ENCODE measurements at places on chromosomes 13 and 19.

DNA sequence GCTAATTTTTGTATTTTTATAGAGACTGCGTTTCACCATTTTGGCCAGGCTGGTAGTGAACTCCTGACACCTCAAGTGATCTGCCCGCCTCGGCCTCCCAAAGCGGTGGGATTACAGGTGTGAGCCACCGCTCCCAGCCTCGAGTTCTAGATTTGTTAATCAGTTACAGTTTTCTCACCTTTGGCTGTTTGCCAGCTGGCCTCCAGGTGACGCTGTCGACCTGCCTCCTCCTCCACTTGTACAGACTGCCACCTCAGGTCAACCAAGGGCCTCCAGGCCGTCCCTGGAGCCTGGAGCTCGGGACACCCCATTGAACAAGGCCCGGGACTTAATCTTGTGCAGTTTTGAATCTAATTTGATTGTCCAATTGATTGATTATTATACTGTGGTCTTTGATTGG, 45.5 kb downstream of the IER2 start:
- peak; percentile 87 for DNase-seq

- no peak for DNase-seq
Observed at GRCh38 chr19:7483720-7484201, 5.1 kb downstream of the PEX11G start.

GRCh38 chr13:46341112-46341711, 45.8 kb downstream of the RUBCNL start:
- DNase-seq = no peak

- DNase-seq = no peak
Observed at GRCh38 chr13:104256701-104257100, 1190.5 kb upstream of the SLC10A2 start.

DNA sequence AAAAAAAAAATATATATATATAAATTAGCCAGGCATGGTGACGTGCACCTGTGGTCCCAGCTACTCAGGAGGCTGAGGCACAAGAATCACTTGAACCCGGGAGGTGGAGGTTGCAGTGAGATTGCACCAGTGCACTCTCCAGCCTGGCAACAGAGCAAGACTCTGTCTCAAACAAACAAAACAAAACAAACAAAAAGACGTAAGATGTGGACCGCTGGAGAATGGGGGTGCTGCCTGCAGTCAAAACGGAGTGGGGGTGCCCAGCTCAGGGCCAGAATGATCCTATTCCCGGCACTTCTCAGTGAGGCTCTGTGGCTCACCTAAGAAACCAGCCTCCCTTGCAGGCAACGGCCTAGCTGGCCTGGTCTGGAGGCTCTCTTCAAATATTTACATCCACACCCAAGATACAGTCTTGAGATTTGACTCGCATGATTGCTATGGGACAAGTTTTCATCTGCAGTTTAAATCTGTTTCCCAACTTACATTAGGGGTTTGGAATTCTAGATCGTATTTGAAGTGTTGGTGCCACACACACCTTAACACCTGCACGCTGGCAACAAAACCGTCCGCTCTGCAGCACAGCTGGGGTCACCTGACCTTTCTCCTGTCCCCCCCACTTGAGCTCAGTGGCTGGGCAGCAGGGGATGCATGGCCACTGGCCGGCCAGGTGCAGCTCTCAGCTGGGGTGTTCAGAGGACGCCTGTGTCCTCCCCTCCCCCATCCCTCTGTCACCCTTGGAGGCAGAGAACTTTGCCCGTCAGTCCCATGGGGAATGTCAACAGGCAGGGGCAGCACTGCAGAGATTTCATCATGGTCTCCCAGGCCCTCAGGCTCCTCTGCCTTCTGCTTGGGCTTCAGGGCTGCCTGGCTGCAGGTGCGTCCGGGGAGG, at the start of gene F7:
F7 (plus strand) TSS at position 760 of the 889 bp plus-strand sequence; CDS start at position 811, 51 bp downstream.
- peak; percentile 21 for DNase-seq

- DNase-seq = no peak
Observed at GRCh38 chr19:15633082-15633835, 7.4 kb upstream of the CYP4F3 start.

DNA sequence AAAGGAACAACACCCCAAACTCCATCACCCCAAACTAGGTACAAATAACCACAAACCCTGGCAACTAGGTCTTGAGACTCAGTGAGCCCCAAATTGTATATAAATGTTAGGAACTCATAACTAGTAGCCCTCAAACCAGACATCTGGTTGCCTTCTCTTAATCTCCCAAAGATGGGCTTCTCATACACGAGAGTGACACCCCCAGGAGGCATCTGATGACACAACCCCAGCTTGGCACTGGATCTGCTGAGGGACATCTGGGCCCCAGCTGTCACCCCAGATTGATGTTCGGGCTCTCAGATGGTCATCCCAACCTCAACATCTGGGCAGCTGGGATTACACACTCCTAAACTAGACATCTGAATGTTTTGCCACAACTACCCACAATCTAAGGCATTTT, 14.8 kb downstream of the RABAC1 start:
- DNase-seq = no peak

DNA sequence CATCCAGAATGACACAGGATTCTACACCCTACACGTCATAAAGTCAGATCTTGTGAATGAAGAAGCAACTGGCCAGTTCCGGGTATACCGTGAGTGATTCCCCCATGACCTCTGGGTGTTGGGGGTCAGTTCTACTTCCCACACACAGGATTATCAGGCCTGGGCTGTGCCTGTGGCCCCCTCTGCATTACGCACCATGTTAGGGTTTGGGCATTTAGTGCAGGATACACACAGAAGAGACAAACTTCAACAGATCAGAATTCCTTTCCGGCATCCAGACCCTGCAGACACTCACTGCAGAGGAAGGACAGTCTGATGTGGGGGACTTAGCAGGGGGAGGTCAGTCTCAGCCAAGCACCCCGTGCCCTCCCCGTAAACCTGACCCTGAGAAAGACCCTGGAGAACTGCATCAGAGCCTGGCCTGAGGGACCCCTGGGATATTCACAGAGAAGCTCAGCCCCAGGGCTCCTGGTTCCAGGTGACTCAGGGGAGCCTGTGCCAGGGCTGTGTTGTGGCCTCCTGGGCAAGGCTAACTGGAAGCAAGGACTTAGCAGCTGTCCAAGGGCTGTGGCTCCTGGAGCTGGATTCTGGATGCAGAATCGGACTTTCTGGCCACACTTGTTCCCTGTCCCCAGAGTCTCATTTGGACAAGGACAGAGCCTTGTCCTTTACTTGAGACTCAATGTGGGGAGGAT, 1.7 kb downstream of the CEACAM5 start:
- no peak for DNase-seq

- DNase-seq = peak; percentile 22
Observed at GRCh38 chr19:28556371-28556770, 656.6 kb downstream of the UQCRFS1 start.

- no peak for DNase-seq
Observed at GRCh38 chr19:41223431-41224234, 4.6 kb downstream of the AXL start.

DNA sequence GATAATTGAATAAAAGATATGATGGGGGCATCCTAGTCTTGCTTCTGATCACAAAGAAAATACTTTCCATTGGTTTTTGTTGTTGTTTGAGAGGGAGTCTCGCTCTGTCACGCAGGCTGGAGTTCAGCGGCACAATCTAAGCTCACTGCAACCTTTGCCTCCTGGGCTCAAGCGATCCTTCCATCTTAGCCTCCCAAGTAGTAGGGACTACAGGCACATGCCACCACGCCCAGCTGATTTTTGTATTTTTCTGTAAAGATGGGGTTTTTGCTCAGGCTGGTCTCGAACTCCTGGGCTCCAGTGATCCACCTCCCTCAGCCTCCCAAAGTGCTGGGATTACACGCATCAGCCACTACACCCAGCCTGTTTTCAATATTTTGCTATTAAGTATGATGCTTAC, 17.1 kb upstream of the PSMC4 start:
- no peak for DNase-seq

- peak; percentile 7 for DNase-seq
Observed at GRCh38 chr19:31110336-31110735, 238.9 kb downstream of the TSHZ3 start.

DNA sequence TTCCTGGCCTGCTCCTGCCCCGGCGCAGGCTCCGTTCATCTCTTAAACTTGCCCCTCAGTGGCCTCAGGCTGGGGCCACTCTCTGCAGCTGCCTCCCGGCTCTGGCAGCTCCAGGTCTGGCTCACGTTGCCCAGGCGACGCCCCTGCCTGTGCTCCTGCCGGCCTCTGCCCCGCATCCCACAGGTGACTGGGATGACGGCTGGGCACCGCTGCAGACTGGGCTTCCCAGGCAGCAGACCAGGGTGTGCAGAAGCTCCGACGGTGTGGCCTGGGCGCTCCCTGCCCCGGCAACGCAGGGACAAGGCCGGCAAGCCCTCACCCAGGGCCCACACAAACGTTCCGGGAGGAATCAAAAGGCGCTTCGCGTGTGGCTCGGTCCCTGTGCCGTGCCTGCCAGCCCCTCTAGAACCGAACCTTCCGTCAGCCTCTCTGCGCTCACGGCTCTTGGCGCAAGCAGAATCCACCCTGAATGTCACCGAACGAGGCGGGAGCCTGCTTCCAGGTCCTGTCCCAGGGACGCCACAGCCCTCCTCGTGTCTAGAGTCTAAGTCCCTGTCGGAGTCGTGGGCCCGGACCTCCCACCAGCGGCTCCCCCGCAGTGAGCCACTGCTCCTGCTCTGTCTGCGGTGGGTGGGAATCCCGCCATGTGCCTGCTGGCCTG, 64.8 kb downstream of the MLLT1 start:
- DNase-seq = no peak

GRCh38 chr13:113637262-113638160, 20.5 kb downstream of the ATP4B start:
- no peak for DNase-seq

DNA sequence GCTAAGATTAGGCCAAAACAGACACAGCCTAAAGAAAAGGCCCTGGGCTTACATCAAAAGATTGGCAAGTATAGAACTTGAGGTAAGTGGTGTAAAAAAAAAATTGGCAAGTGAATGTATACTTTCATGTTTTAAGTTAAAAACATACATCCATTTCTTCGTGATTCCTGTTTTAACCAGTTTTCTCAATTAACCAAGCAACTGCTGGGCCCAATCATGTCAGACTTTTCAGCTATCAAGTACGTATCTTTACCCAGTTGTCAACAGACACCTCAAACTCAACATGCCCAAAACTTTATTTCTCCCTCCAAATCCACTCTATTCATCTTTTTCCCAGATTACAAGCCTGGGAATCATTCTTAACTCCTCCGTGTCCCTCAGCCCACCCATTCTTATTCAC, 1.0 kb downstream of the PCID2 start:
- no peak for DNase-seq
